ENCODE measurements at places on chromosomes 12 and 14.

- no peak for DNase-seq
Observed at GRCh38 chr14:53711205-53711604, 245.4 kb downstream of the BMP4 start.

GRCh38 chr12:51863363-51863932 lies 14.9 kb upstream of the FIGNL2 start:
- no peak for DNase-seq

GRCh38 chr12:106233011-106233410 lies 14.8 kb downstream of the CKAP4 start:
- DNase-seq = no peak

GRCh38 chr12:65427646-65428045 lies 149.2 kb downstream of the MSRB3 start:
- no peak for DNase-seq

DNA sequence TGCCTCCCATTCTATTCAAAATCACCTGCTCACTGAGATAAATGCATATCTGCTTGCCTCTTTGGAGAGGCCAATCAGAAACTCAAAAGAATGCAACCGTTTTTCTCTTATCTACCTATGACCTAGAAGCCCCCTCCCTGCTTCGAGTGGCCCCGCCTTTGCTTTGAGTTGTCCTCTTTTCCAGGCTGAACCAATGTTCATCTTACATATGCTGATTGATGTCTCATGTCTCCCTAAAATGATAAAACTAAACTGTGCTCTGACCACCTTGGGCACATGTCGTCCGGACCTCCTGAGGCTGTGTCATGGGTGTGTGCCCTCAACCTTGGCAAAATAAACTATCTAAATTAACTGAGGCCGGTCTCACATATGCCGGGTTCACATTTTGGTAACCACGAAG lies 64.1 kb upstream of the HECTD1 start:
- DNase-seq = no peak

DNA sequence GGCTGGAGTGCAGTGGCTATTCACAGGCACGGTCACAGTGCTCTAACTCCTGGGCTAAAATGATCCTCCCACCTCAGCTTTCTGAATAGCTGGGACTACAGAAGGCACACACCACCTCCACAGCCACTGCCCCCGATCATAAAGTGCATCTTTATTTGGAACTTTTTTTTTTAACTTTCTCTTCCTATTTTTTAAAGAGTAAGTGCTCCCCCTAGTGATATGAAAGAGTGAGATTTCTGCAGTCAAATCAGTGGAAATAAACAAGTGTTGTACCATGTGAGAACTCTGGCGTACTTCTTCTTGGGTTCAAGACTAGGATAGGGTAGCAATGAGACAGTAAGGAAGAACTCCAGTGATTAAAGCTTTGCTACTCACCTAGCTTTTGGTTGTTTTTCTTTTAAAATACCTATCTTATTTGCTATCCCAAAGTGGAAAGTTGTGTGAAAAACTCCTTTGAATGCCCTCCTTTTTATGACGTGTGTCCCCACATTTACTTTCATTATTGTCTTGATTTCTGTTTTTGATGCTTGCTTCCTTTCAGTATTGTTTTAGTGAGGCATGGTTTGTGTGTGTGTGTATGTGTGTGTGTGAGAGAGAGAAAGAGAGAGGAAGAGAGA lies 6.6 kb downstream of the PPP4R4 start:
- DNase-seq = peak; percentile 57

DNA sequence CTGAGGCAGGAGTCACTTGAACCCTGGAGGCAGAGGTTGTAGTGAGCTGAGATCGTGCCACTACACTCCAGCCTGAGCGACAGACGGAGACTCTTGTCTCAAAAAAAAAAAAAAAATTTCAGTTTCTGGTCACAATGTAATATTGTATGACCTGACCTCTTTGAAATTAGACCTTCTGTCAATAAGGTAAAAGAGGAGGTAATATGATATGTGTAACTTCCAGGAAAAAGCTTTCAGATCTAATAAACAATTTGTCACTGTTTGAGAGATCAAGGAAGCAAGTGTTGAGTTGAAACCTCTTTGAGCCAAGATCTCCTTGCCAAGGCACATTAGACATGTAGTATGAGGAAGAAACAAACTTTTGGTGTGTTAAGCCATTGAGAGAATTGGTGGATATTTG lies 101.7 kb upstream of the ATF7IP start:
- DNase-seq = no peak

- DNase-seq = no peak
Observed at GRCh38 chr12:124856842-124857178, 6.9 kb downstream of the SCARB1 start.

DNA sequence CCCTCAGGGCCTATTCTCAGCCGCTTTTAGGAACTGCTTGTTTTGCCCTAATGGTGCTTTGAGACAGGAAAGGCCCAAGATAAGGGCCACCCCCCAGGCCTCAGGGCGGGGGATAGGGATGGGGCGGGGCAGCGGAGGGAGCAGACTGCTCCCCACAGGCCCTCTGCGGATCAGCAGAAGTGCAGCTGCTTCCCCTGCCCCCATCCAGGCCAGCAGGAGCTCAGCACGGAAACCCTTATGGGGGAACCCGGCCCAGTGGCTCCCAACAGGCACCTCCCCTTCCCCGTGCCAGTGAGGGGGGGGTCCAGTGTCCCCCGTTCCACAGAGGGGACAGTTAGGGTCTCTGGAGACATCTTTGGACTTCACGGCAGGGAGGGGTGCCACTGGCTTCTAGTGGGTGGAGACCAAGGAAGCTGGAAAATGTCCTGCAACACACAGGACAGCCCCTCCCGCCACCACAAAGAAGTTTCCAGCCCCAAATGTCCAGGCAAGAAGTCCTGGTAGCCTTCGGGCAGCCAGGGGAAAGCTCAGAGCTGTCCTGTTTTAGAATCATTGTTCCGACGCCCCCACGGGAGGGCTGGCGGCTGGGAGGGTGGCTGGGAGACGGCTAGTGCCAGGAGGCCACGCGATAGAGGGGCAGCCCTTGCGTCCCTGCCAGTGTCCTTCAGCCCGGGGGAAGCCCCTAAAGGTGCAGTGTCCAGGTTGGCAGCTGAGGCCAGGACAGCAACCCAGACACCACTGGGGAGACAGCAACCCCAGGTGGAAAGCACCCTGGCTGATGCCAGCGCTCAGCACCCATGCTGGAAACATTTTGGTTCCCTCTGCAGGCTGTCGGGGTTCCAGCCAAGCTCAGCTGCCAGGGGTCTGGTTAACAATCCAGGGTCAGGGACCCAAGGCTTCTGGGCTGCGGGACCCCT lies 10.4 kb upstream of the GPR132 start:
- peak; percentile 54 for DNase-seq

DNA sequence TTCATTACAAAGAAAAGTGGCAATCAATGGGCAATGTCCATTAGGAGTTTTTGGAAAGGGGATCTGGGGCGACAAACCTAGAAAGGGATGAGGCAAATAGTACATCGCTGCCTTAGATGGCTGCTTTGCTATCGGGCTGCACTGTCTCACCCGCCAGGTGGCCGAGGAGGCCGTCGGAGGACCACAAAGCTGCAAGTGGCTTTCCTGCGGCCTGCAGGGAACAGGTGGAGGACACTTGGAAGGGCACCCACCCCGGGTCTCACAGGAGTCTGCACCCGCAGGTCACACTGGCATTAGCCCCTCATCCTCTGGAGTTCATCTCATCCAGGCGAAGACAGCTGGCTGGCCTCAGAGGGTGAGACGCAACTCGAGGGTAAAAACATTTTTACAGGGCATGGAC lies 1392.5 kb downstream of the AACS start:
- no peak for DNase-seq

DNA sequence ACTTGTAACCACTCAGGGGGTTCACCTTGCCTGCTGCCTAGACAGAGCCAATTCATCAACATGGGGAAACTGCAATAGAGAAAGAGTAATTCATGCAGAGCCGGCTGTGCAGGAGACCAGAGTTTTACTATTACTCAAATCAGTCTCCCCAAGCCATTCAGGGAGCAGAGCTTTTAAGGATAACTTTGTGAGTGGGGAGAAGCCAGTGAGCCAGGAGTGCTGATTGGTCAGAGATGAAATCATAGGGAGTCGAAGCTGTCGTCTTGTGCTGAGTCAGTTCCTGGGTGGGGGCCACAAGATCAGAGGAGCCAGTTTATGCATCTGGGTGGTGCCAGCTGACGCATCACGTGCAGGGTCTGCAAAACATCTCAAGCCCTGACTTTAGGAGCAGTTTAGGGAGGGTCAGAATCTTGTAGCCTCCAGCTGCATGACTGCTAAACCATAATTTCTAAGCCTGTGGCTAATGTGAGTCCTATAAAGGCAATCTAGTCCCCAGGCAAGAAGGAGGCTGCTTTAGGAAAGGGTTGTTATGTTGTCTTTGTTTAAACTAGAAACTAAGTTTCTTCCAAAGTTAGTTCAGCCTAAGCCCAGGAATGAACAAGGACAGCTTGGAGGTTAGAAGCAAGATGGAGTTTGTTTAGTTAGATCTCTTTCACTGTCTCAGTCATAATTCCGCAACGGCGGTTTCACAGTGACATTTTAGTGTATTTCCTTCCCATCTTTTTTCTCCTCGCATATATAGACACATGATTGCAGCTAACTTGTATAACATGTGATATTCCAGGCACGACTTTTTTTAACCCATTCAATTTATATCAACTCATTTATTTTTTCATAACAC lies 68.9 kb upstream of the NCOR2 start:
- peak; percentile 28 for DNase-seq

GRCh38 chr12:1117371-1117770 lies 126.3 kb downstream of the ERC1 start:
- DNase-seq = no peak

- DNase-seq = peak; percentile 98
Observed at GRCh38 chr12:92987846-92988621, 58.9 kb upstream of the EEA1 start.

GRCh38 chr12:40643976-40644375 lies 48.3 kb upstream of the CNTN1 start:
- no peak for DNase-seq

GRCh38 chr12:107099917-107100316 lies 6.6 kb upstream of the CRY1 start:
- DNase-seq = no peak

All from GM12865 (cell line).